ENCODE measurements at places on chromosomes 13 and 19.

- DNase-seq, result peak; percentile 19
Measured at GRCh38 chr13:112481458-112481857, 105.3 kb downstream of the SPACA7 start.

DNA sequence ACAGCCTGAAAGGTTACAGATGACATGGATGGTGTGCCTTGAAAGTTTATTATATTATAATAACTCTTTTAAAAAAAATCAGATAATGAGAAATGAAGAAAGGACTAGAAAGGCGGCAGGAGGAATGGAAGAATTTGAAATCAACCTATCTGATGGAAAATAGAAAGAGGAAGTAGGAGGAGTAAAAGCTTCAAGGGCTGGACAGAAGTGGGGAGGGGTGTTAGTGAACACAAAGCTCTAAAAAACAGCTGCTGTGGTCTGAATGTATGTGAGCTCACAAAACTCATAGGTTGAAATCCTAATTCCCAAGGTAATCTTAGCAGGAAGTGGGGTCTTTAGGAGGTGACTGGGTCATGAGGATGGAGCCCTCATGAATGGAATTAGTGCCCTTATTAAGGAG is 19.5 kb downstream of the CCDC70 start:
- no peak for DNase-seq

- peak; percentile 52 for DNase-seq
Measured at GRCh38 chr19:2613507-2614295, 88.8 kb downstream of the GNG7 start.

DNA sequence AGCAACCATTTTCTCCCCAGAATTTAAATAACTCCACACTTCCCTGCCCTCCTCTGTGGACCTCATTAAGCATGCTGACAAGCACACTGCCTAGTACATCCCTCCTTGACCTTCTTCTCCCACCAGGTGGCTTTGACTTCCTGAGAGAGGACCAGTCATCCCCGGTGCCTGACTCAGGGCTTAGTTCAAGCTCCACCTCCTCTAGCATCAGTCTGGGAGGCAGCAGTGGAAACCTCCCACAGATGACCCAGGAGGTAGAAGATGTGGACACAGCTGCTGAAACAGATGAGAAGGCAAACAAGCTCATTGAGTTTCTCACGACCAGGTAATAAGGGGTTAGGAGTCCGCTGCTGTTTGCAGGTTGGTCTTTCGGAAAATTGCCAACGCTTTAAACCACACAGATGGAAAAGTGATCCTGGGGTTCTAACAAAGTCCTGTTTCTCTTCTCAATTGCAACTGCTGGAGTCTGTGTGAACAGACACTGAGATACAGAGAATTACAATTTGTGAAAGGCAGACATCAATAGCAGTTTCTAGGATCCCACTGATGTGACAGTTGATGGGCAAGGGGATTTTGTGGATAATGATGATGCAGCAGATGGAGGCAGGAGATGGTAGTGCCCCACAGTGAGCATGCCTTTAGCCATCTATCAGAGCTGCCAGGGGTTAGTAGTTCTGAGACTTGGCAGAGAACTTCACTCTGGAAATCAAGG is 86.7 kb downstream of the ZAR1L start:
- peak; percentile 6 for DNase-seq

GRCh38 chr19:49676784-49677230 is 264 bp upstream of the PRMT1 start:
- DNase-seq, result peak; percentile 99

GRCh38 chr13:50015258-50015657 is at the start of gene KCNRG:
Gene KCNRG (plus strand): TSS chr13:50015444. CDS start chr13:50015494, 50 bp downstream.
- DNase-seq, result peak; percentile 20

- peak; percentile 41 for DNase-seq
Measured at GRCh38 chr13:52599037-52599847, 43.0 kb upstream of the HNRNPA1L2 start.

DNA sequence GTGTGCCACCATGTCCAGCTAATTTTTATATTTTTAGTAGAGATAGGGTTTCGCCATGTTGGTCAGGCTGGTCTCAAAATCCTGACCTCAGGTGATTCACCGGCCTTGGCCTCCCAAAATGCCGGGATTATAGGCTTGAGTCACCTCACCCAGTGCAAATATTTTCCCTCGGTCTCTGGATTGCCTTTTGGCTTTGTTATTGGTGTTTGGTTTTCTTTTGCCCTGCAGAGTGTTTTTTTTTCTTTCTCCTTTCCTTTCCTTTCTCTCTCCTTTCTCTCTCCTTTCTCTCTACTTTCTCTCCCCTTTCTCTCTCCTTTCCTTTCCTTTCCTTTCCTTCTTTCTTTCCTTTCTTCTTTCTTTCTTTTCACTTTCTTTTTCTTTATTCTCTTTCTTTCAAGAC is 33.2 kb downstream of the KDM4B start:
- peak; percentile 48 for DNase-seq

GRCh38 chr13:90448466-90449037 is 898.9 kb upstream of the MIR17HG start:
- DNase-seq, result no peak

DNA sequence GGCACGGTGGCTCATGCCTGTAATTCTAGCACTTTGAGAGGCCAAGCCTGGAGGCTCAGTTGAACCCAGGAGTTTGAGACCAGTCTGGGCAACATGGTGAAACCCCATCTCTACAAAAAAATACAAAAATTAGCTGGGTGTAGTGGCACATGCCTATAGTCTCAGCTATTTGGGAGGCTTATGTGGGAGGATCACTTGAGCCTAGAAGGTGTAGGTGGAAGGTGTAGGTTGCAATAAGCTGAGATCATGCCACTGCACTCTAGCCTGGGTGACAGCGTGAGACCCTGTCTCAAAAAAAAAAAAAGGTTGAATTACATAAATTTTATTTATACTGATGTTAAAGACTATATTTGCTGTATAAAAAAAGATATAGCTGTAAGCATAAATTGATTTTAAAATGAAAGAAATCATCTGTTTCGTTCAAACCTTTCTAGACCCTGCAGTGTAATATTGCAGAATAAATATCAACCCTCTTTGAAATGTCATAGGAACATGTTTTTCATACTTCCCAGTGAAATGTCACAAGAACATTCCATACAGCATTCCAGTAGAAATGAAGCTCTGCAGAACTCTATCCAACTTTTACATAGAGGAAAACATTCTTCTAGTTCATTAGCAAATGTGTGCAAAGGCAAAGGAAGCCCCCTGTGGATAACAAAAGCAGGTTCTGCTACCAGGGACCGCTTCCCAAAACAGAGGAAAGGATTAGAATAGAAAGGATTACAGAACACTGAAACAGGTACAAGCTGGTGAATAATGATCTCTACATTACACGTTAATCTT is 76.0 kb downstream of the CAB39L start:
- DNase-seq, result peak; percentile 14

DNA sequence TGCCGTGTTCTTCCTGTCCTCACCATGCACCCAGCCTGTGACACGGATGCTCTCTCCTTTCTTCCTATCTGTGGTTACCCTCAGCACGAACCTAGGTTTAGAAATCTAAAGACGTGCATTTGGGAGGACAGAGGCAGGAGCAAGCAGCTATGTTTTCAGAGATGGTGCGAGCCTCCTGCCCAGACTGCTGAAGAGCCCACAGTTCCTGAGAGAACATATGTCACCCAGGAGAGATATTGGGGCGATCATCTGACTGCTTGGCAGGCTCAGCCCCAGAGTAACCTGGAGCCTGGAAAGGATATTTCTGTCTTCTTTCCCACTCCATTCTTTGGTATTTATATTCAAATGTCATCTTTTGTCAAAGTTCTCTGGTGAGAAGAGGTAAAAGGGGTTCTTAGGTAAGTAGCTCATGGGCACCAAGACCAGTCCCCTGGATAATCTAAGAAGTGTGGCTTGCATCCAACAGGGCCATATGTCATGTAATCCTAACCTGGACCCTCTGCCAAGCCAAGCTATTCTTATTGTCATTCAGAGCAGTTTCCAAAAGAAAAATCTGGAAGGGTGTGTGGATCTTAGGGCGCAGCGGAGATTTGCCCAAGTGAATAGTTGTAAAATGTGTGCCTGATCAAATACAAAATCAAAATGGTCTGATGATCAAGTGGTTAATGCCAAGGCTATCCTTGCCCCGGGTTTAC is 59.5 kb downstream of the FGF9 start:
- DNase-seq, result no peak

- no peak for DNase-seq
Measured at GRCh38 chr13:99003851-99004471, 26.1 kb upstream of the DOCK9 start.

GRCh38 chr13:111213964-111214726 is 99.0 kb downstream of the ARHGEF7 start:
- no peak for DNase-seq
